AG04450 (cell line): ENCODE measurements at places on chromosomes 7 and 10. TPM values are rescaled to one million over a fixed set of nuclear protein-coding genes. Genes with fewer than 3 reads are reported as not detected.

The SPDYE16 gene
- polyA plus RNA-seq = not detected in 2 replicates

- DNase-seq = no peak
These were observed 239.6 kb downstream of the PHF14 start for GRCh38 chr7:11213266-11213665.

The MRLN gene
- polyA plus RNA-seq = not detected in 2 replicates

DNA sequence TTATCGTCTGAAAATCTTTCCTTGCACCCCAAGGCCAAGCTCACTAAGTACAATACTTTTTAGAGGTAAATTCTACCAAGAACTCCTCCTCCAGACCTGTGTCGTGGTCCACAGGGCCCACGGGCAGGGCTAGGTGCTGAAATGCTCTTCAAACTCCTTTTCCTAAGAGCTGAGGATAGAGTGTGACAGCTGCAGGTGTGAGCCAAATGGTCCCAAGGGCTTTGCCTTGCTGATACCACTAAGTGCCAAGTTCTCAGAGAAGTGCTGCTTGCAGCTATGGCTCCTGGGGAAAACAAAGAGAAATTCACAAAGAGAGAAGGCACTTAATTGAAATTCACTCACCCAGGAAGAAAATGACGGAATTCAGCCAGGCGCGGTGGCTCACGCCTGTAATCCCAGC, 868.9 kb upstream of the AUTS2 start:
- no peak for DNase-seq

DNA sequence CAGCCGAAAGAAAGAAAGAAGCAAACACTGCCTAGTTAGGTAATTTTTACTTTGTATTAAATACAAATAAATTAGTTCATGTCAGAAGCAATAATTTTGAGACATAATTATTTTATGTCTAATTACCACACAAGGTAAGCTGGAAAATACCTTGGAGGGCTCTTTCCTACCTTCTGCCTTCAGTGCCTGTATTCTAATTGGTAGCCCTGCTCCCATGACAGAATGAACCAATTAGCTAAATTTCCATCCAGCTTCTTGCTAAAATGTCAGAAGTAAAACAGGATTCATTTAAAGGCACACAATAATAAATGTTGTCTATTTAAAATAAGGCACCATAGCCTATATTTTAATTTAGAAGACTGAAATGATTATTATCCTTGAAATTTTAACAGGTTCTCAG, 135.4 kb upstream of the POT1 start:
- DNase-seq = no peak

The CTAGE4 gene
- polyA plus RNA-seq = 0.04 TPM in 1 of 2 replicates, not detected in the other
